ENCODE measurements at places on chromosomes 1 and 21. TPM values are rescaled to one million over a fixed set of nuclear protein-coding genes. Genes with fewer than 3 reads are reported as not detected.

BACE2 gene
- total RNA-seq: 23.1 TPM

CYYR1 gene
- not detected for total RNA-seq

SELENOF gene
- 160 TPM for total RNA-seq

TMEM54 gene
- total RNA-seq: 26.2 TPM

NBPF12 gene
- total RNA-seq: 4.7 TPM

NPPB gene
- not detected for total RNA-seq

PCP4L1 gene
- 0.12 TPM for total RNA-seq

RPTN gene
- total RNA-seq: not detected

DDAH1 gene
- 8.7 TPM for total RNA-seq

CLCA4 gene
- total RNA-seq: not detected

COL8A2 gene
- 0.09 TPM for total RNA-seq

DCDC2B gene
- not detected for total RNA-seq

SPRR2G gene
- total RNA-seq: not detected

SYT14 gene
- 0.07 TPM for total RNA-seq

BARHL2 gene
- not detected for total RNA-seq

SHISA4 gene
- 16.9 TPM for total RNA-seq

ATF3 gene
- total RNA-seq: 37.2 TPM

POGZ gene
- total RNA-seq: 20.9 TPM

GJA9 gene
- total RNA-seq: not detected

MPZ gene
- 0.13 TPM for total RNA-seq

SNIP1 gene
- total RNA-seq: 14.8 TPM

VTCN1 gene
- not detected for total RNA-seq

FAM167B gene
- 0.45 TPM for total RNA-seq

PADI4 gene
- not detected for total RNA-seq

CD34 gene
- total RNA-seq: not detected

CLIC4 gene
- 53.4 TPM for total RNA-seq

FCRL3 gene
- total RNA-seq: not detected

PGLYRP4 gene
- total RNA-seq: not detected

TRIM58 gene
- total RNA-seq: not detected

GPR153 gene
- 4.1 TPM for total RNA-seq

All from A549 treated with Hydrocortisone at 1 μM for 4 hours (cell line).